Foreskin melanocyte (primary cell): ENCODE measurements at places on chromosomes 3 and 15.
A peak's percentile ranks its signal among the peaks of the same experiment; 100 is the strongest.

DNA sequence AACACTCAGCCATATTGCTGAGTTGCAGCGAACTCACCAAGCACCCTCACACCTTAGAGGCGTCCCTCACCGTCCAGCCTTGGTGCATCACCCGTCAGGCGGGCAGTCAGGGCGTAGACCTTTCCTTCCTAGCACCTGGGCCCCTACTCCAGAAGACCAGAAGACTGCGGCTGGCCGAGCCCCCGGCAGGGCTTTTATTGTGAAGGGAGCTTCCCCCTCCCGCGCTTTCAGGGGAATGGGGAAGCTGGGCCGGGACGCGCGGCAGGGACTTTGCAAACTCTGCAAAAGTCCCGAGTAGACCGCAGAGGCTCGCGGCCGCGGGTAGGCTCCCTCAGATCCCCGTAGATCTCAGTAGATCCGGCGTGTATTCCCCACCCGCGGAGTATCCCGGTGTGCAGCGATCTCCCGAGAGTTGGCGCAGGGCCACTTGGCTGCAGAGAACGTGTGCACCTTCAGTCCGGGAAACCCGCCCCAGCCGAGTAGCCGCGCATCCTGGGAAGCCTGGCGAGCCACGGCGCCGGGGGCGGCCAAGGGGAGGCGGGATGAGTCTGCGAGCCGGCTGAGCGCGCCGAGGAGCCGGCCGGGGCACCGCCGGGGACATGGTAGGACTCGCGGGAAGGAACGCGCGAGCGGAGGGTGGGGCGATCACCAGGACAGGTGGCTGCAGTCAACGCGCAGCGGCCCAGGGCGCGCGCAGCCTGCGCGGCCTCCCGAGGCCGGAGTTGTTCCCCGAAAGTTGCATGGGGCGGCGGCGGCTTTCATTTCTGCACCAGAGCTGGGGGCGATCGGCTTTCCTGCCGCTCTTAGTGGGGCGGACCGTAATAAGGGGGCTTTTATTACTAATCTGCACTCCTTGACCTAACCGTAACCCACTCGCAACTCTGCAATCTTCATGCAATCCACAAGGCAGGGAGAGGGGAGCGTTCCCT is at the start of gene GASK1A:
Gene GASK1A (plus strand): TSS at position 268 of the 929 bp plus-strand sequence. CDS start 332 bp downstream, at position 600.
- no peak for DNase-seq

DNA sequence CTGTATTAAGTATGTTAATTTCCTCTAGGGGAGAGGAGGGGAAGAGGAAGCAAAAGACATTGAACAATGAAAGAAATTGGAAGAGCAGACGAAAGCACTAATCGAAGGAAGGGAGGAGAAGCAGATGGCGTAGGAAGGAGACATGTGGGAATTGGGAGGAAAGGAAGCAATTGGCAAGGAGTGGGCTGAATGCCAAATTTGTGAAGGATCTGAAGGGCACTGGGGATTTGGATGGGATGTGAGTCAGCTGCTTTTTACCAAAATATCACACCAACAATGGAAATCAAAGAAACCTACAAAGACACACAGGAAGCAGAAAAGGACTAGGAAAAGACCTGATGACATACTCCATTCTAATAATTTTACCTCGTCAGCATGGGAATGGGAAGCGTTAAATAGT is 1029.8 kb downstream of the ROBO1 start:
- peak; percentile 54 for DNase-seq

DNA sequence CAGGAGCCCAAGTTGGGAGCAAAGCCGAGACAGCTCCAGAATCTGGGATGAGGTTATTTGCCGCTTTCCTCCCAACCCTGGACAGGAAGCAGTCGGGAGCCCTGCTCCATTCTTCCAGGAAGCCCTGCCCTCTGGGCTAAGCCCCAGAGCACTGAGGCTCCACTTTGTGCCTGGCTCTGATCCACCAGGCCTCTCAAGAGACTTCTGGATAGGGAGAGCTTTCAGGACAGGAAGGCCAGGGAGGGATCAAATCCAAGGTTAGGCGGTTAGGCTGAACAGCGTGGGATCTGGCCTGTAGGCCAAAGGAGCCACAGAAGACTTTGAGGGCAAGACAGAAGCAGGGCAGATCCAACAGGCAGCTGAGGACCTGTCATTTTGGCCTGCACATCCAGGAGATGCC is 835 bp downstream of the STOML1 start:
- DNase-seq, result no peak

DNA sequence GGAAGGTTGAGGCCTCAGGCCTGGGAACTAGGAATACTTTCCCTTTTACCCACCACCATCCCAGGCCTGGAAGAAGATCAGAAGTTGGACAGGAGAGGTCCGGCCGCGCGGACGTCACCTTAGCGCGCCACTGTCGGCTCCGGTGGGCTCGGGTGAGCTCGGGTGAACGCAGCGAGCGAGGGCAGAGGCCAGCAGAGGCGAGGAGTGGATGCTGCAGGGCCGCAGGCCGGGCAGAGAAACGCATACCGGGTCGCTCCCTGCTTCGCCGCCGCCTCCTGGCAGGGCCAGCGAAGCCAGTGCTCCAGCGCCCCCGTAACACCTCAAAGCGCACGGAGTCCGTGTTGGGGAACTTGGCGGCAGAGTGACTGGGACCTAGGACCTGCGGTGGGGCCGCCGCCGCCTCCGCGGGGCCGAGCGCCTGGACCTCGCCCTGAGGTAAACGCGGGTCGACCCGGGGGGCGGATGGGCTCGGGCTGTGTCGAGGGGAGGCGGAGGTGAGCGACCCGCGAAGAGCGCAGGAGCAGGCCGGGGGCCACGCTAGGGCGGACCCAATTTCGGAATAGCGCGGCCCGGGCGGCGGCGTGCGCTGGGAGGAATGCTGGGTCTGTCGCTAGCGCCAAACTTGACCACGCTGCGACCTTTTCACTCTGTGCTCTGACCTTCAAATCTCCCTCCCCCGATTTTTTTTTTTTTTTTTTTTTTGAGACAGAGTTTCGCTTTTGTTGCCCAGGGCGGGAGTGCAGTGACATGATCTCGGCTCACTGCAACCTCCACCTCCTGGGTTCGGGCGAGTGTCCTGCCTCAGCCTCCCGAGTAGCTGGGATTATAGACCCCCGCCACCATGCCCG is 1.6 kb downstream of the CYP11A1 start:
- DNase-seq, result no peak

DNA sequence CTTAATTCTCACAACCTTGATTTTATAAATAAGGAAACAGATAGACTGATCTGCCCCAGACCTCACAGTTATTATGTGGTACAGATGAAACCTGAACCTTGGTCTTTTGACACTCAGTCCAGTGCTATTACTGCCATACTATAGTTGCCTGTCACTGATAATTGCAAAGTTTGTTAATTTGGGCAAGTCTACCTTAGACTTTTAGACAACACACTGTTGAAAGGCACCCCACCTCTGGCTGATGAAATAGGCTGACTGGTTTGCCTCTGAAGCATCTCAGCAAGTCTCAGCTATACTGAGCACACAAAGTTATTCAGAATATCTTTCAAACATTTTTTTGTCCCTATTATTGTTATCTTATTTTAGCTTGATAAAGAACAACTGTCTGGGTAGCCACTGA is 53.1 kb upstream of the MAP4 start:
- DNase-seq, result no peak

GRCh38 chr3:15253023-15253697 is 47.1 kb downstream of the CAPN7 start:
- no peak for DNase-seq

GRCh38 chr3:20148466-20148865 is 37.5 kb downstream of the SGO1 start:
- no peak for DNase-seq

- DNase-seq, result no peak
These were observed 25.5 kb upstream of the KLF13 start for GRCh38 chr15:31300981-31301672.

GRCh38 chr3:64450396-64450956 is 225.2 kb upstream of the PRICKLE2 start:
- DNase-seq, result no peak

DNA sequence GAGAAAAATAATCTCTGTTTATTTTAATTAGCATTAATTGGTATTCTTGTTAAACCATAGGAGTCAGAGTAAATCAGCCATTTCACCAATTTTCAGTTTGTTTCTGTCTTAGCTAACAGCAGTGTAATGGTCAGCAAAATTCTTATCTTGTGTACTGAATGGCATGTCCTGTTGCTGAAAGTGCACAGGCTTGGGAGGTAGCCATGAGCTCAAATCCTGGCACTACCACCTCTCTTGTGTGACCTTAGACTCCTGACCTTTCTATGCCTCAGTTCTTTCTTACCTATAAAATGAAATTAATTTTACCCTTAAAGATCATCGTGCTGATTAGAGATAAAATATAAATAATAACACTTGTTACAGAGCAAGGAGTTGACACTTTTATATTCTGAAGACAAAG is 35.8 kb downstream of the MLH1 start:
- DNase-seq, result no peak

- peak; percentile 42 for DNase-seq
These were observed 848 bp downstream of the SYNM start for GRCh38 chr15:99105514-99106341.

DNA sequence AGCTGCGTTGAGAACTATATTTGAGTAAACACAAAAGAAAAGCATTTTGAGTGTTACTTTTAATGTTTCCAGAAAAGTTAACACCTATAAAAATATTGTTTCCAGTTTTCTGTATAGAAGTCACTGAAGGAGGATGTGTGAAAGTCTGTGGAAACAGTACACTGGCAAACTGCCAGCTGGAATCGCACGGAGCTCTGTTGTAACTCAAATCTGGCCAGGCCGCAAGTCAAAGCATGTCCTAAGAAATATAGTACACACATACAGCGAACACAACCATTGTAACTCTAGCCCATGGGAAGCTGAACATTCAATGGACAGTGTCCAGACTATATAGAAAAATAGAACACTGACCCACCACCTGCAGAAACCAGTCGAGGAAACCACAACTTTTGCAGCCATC is 657.2 kb downstream of the FHIT start:
- no peak for DNase-seq

DNA sequence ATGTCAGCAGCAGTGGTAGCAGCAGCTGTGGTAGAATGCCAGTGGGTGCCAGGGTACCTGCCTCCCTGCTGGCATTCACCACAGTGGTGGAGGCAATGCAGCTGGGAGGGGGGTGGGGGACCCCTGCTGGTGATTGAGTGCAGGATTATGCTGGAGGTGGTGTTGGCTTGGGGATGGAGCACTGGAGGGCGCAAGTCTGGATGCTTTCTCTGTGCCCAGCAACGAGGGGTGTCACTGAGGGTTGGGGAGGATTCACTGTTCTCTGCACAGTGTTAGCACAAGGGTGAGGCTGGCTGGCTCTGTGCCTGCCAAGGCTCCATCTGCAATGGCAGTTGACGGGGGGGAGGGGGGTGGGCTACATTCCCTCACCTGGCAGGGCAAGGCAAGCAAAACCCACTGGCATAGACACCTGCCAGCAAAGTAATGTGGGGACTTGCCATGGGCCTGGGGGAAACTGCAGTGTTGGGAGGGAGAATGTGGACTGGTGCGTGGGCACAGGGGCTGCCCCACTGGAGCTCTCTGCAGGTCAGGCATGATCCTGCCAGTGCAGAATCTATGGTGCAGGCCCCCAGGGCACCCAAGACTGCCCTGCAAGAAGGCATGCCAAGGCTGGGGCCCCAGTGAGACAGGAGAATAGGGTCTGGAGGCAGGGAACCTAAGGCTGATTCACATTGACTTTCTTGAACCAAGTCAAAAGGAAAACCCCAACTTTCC is 64.3 kb downstream of the MINDY4B start:
- no peak for DNase-seq

GRCh38 chr15:81092559-81092902 is 41.5 kb upstream of the CFAP161 start:
- DNase-seq, result peak; percentile 74

GRCh38 chr3:115279939-115280338 is 132.9 kb upstream of the ZBTB20 start:
- no peak for DNase-seq

DNA sequence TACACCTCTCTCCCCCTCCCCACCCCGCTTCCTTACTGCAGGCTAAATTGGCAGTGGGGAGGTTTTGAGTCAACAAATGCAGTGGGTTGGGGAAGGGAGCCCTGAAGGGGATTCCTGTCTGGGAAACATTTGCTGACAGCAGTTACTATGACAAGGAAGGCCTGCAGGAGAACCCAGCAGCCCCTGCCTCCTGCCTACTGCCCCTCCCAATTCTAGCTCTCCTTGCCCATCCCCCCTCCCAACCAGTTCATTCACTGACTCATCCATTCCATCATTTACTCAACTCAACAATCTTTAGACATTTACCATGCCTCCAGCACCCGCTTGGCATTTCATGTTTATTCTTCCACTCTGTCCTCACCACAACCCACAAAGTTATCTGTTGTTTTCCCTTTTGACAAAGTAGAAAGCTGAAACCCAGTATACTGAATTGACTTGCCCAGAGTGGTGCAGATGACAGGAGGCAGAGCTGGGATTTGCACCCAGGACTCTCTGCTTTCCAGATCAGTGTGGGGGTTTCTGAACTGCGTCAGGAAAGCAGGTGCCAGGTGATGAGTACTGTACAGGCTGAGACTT is 75.0 kb downstream of the MAGEF1 start:
- DNase-seq, result peak; percentile 89

DNA sequence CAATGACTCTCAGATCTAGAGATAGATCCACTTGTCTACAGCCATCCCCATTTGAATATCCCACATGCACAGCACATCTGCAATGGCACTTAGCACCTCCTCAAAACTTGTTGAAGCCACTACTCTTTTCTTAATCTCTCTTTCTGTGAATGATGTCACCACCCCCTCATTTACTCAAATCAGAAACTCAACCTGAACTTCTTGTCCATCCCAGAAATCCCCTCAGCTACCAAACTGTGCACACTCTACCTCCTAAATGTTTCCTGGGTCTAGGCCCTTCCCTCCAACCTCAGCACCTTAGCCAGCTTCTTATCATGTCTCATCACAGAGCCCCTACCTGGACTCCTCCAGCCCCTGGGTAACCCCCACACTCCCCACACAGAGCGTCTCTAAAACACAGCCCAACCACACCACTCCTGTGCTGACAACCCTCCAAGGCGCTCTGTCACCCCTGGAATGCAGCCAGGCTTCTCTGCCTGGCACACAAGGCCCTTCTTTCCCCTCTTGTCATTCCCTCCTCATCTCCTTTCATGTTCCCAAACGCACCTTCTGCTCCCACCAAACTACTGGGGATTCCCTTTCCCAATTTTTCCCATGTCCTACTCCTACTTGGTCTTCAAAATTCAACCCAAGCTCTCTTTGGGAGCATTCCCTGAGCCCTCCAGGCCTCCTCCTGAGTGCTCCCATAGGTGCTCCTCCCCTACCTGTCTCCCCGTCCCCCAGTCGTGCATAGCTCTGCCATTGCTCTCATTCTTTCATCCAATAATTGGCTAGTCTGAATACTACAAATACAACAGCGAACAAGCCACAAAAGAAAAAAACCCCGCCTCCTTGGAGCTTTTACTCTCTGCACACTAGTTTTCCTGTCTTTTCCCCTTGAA is 39.8 kb upstream of the ZBTB38 start:
- no peak for DNase-seq

DNA sequence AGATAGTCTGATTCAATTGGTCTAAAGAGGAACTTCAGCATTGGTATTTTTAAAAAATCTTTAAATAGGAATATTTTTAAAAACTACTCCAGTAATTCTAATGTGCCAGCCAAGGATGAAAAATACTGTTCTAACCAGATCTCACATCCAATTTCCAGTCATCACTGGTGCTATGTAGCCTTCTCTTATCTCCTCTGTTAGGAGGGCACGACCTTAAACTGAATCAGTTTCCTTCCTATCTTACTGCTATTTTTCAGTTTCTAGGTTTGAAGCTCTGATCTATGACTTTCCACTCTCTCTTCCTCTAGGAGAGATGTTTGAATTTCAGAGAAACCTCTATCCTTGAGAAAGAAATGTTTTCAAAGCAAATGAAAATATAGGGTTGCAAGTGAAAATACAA is 31.9 kb downstream of the HAPLN3 start:
- DNase-seq, result no peak
